ENCODE measurements at places on chromosomes 6 and 20.

GRCh38 chr6:137265561-137266308, 46.5 kb upstream of the IFNGR1 start:
- no peak for DNase-seq

DNA sequence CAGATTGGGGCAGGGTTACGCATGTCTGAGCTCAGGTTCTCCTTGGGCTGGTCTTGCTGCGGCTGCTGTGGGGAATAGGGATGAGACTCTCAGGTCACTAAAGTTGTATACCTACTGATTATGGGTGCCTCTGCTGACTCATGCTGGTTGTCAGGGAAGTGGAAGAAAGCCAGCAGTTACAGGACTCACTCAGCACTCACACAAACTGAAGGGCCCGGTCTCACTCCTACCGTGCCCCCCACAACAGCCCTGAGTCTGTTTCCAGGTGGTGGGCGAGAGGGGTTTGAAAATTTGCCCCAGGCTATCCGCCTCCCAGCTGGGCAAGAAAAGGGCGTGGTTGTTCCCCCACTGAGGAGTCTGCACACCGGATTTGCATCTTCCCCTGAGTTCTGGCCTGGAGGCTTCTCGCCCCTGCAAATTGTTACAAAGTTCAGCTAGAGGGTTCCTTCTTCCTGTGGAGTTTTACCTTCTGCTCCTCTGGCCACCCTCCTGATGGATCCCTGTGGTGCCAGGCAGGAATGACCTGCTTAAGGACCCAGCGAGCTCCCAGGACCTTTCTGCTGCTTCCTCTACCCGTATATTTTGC, 659.2 kb downstream of the HDGFL1 start:
- no peak for DNase-seq

- DNase-seq = no peak
Observed at GRCh38 chr6:67506352-67506751, 1128.7 kb upstream of the ADGRB3 start.

DNA sequence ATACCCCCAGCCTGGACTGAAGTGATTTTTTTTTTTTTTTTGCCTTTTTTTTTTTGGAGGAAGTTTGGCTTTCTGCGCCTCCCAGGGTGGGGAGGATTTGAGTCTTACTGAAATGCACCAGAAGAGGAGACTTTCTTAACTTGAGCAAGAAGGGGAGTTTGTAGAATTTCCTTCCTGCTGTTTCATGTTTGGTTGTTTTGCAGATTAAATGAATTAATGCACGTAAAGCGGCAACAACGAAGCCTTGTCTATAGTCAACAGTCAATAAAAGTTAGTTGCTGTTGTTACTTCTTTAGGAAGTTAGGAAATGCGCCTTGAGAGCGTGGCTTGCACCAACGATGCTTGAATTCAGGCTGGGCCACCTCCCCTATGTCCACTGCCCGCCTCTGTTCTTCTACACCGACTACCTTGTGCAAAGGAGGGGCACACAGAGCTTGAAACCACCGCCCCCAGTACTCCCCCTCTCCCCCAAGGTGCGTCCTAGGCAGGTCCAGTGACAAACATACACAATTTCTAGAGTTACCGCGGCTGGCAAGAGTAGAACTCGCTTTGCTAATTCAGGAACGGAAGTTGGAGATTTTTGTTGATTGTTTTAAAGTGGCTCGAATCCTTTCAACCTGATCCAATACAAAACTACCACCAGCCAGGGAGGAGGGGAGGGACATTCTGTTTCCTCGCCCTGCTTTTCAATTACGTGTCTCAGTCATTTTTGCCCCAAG, 830 bp upstream of the CYP24A1 start:
- no peak for DNase-seq

DNA sequence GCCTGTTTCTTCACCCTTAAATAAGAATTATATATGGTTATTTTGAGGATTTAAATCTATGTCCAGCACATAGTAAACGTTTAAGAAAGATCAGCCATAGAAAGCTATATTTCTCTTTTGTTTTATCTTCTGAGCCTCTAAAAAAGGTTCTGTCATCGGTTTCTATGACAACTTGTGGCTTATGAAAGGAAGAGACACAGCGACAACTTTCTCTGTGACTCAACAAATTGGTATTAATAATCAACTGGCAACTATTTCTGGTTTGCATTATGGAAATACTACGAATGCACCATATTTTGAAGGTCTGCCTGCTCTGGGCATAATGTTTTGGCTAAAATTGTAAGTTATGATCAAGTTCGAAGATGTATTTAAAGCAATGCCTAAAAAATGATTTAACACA, 751.0 kb downstream of the CD109 start:
- no peak for DNase-seq

GRCh38 chr6:124885171-124885570, 77.1 kb upstream of the RNF217 start:
- no peak for DNase-seq

All from GM12864 (cell line).